ENCODE measurements at places on chromosomes 4 and X.

DNA sequence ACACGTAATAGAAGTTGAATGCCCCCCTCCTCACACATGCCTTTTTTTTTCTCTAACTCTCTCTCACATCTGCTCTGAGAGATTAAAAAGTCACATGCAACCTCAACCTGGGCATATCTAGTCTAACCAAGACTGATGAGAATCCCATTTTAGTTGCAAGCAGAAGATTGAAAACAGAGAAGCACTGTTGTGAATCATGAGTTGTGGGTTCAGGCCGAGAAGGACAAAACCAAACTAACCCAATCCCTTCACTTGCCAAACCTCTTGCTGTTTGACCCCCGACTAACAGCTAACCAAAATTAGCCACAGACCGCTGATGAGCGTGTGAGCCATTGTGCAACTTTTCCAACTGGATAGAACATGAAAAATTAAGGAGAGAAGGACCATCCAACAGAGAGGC, 31.8 kb downstream of the CXCL1 start:
- DNase-seq: no peak

DNA sequence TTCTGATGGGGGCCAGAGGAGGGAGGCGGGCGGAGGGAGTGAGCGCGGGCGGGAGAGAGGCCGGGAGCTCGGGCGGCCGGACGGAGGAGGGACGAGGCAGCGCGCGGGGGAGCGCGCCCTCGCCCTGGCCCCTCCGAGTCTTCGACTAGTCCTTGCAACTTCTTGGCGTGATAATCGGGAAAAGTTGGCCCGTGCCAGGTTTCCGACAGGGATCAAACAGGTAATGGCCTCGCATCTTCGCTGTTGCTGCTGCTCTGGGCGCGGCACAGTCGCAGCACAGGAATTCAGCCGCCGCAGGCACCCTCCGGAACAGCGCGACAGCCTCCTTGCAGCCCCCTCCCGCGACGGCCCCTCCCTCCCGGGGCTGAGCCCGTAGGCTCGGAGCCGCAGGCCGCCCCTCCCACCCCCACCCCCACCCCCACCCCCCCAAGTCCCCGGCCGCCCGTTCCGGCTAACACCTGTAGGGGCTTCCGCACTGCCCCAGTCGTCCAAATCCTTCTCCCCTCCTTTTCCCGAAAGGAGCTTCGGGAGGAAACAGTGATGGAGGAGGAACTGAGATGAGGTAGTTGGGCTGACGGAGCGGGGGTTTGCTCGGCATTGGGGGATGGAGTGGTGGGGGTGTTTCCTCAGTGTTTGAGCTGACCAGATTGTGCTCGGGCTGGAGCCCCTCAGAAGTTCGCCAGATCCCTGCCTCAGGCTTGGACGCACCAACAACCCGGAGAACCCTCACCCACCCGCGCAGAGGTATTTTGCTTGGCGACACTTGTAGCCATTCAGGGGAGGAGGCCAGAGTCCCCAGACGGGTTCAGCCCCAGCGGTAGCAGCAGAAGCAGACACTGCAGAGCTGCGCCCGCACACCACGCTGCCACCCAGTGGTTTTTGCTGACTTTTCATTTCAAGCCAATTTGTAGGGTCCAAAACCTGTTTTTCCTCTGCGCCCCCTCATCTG, at the start of gene FGF13:
Gene FGF13, minus strand, starts transcription at position 319 of the 949 bp plus-strand sequence. CDS start 714 bp downstream, outside the sequence.
- DNase-seq: peak; percentile 35

DNA sequence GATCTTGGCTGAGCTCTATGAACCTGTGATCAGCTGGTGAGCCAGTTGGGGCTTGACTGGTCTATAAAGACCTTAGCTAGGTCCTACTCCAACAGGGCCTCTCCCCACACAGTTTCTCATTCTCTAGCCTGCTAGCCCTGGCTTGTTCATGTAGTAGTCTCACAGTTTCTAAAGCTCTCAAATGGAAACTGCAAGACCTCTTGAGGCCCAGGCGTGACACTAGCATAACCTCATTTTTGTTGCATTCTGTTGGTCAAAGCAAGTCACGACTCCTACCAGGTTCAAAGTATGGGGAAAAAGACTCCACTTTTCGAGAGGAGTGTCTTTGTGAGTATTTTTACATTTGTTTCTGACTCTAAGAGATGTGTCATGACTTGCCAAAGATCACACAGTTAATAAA, 50.9 kb downstream of the CEP44 start:
- DNase-seq: no peak

GRCh38 chr4:107068116-107068515, 32.0 kb upstream of the DKK2 start:
- DNase-seq: no peak

GRCh38 chr4:8657381-8658088, 65.0 kb downstream of the CPZ start:
- DNase-seq: no peak

GRCh38 chrX:70092247-70092646, 30.0 kb downstream of the OTUD6A start:
- no peak for DNase-seq

DNA sequence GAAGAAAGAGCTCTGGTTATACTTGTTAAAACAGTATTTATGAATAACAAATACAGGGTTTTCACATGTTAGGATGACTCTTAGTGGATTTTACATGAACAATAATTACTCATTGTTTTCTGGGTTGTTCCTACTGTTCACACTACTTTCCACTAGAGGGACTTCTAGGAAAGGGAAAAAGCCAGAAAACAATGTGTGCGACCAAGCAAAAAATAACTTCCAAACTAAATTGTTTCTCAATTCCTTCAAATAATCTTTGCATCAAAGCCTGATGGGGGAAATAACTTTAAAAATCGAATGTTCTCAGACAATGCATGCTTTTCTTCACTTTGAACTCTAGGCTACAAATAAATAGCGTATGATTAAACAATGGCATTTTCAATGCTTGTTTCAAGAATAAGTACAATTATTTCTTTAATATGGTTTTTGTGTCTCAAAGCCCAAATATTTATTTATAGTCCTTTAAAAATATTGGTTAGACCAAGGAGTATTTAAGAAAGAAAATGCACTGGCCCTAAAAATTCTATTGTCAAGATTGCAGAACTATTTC, 72.1 kb upstream of the ETNPPL start:
- peak; percentile 16 for DNase-seq

DNA sequence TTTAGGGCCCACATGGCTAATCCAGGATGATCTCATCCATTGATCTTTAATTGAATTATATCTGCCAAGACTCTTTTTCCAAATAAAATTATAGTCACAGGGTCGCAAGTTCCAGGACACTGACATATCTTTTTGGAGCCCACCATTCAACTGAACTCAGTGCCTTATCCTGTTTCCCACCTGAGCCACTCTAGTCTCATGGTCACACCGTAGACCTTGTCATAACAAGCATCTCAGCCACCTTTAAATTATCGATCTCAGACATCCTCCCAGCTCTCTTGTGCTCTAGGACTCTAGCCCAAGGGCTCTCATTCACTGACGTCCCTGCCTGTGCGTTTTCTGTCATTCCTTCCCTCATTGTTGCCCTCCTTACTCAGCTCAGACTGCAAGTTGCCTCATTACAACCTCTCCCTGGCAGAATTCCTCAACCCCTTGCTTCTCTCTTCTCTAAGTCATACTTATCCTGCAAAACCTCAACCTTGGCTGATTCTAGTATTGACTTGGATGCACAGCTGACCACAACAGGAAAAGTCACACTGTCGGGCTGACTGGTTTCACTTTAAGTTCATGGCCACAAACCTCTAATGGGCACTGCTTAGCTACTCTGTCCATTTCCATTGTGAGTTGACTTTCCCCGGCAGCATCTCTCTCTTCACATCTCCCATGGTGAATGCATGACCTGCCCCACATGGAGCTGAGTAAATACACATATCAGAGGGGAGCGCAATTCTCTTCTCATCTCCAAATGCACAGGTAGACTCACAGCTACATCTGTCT, 91.0 kb upstream of the TRIM2 start:
- no peak for DNase-seq

DNA sequence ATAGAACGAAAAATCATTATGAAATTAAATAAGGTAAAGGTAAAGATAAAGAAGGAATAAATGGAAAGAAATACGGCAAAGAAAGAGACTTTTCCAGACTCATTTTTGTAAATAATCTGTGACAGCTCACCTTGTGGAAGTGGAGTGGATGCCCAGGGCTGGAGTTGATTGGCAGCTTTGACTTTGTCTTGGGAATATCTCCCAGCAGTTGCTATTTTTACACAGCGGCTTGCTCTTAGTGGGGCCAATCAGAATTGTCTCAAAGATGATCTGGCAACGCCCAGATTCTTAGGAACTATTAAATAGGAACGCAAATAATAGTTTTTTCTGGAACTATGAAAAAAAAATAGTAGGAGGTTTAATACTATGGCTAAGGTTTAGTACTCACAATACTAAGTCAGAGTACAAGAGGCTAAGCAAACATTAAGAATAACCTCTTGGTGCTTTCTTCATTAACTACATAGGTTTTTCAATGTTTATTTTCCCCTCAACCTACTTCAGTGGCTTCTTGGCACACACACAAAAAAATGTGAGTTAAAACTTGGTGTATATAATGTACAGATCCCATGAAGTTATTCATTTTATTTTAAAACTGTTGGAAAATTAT, 132.7 kb downstream of the TRAM1L1 start:
- no peak for DNase-seq

DNA sequence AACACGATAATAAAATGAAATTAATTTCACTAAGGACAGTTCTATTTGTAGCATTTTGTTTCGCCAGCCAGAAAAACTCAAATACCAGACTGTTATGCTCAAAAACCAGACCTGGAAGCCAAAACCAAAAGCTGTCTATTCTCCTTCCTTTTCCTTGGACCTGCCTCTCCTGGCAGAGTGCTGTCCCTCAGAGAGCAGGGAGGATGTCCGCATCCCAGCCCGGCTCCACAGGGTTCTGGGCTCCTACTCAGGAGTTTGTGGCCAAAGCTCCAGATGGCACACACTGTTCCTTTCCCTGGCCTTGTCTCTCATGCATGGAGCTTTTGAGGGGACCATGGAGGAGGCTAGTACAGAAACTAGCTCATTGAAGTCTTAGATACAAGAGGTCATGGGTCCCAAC, 41.9 kb upstream of the C1QTNF7 start:
- DNase-seq: no peak

DNA sequence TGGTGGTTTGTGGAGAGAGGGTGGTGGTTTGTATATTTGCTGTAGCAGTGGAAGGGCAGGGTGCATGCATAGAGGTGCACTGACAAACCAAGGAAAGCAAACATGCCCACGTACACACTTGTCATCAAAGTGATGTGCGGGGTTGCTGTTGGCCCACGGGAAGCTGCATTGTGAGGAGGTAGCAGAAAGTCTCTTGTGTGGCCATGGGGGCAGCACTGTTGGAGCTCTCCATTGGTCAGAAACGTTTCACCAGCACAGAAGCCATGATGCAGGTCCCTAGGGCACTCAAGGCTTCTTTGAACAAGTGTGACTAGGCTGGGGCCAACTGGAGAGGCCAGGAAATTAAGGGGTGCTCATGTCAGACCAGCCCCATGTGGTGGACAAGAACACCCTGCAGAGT, 174.8 kb upstream of the KLF8 start:
- no peak for DNase-seq

DNA sequence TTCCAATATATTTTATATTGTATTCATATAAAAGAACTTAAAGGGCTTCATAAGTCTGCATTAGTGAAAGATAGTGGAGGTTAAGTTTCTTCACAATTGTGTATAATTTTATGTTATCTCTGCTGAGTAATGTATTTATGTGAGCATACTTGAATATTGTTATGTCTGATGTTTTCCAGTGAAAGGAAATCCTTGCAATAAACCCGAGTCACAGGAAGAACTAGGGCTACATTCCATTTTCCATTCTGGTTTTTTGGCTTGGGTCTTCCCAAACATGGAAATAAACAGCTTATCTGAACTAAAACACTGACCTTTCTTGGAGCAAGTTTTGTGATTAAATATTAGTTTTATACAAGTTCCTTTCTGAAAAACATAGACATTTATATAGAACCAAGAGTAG, 231.3 kb upstream of the GPRIN3 start:
- no peak for DNase-seq

- DNase-seq: no peak
Measured at GRCh38 chr4:158949099-158949498, 153.8 kb upstream of the RAPGEF2 start.

Data from SK-N-SH (cell line).